ENCODE measurements at places on chromosomes 3 and 15.
A peak's percentile ranks its signal among the peaks of the same experiment; 100 is the strongest.

GRCh38 chr15:44535523-44536301 is 1.2 kb upstream of the EIF3J start:
- no peak for DNase-seq

DNA sequence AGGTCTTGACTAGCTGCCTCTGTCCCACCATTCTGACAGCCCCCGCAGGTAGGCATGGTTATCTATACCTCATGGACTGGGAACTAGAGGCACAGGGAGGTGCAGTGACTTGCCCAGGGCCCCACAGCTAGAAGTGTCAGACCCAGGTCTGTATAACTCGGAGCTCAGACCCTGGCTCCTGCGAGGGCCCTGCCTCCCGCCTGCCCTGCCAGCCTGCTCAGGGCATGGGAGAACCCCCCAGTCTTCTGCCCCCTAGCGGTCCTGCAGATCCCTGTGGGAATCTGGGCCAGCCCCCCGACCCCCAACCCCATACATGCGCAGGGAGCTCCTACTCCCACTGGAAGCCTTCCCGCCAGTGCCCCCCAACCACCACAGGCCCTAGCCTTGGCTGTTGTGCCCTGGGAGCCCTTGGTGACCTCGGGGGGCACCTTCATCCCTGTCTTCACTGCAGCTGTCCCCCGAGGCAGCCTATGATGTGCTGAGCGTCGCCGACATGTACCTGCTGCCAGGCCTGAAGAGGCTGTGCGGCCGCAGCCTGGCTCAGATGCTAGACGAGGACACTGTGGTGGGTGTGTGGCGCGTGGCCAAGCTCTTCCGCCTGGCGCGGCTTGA is 6.9 kb downstream of the ABTB1 start:
- no peak for DNase-seq

DNA sequence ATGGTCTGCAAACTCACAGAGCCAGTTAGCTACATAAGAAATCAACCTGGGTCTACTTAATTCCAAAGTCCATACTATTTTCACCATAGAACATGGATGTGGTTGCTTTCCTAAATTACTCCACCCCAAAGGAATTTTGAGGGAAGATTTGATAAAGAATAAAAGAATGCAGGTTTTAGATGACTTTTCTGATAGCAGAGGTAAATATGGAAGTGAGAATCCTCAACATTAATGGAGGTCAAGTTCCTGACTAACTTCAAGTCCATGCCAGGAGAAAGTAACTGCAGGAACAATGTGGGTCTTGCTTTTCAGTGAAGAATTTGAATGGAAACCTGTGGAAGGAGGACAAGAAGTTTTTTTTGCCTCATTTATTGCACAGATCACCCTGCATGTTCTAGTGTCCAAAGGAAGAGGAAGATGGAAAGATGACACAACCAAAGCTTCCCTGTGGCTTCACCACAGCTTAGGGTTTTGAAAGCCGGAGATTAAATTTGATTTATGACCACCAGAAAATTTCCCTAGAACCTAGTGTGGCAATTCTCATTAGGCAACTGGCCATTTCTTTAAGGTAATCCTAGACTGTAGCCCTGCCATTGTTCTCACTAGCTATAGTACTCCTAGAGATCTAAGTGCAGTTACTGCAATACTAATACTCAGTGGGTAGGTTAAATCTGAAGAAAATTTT is 429.7 kb downstream of the RAP2B start:
- no peak for DNase-seq

DNA sequence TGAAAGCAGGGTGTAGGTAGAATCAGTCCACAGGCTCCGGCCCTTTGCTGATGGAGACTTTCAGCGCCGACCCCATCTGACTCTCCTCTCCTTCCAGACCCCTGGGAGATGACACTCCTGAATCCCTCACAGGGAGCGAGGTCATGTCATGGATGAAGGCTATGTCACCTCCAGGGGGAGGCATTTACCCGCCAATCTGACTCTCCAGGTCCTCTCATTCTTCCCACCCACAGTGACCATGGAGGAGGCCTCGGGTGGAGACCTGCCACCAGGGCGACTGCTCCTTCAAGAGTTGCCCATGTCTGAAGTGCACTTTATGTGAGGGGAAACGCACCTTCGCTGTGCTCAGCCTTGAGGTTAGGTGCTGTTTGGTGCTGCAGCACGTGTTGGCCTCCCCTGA is 112.7 kb downstream of the KLF13 start:
- DNase-seq = peak; percentile 15

DNA sequence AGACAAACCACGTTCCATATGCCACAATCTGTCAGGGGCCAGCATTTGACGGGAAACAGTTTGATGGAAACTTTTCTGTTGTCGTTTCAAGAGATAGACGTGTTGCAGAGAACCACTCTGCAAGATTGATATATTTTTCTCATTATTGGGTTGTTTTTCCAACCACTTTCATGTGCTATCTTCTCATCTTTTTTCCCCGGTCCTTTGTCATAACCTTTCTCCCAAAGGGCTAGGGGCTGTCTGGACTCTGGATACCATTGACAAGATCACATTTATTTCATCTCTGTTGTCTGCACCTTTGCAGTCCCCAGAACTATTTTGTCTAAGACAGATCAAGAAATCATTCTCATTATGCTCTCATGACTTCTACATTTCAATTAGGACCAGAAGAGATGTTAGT is 57.6 kb upstream of the SLC25A26 start:
- DNase-seq = no peak

DNA sequence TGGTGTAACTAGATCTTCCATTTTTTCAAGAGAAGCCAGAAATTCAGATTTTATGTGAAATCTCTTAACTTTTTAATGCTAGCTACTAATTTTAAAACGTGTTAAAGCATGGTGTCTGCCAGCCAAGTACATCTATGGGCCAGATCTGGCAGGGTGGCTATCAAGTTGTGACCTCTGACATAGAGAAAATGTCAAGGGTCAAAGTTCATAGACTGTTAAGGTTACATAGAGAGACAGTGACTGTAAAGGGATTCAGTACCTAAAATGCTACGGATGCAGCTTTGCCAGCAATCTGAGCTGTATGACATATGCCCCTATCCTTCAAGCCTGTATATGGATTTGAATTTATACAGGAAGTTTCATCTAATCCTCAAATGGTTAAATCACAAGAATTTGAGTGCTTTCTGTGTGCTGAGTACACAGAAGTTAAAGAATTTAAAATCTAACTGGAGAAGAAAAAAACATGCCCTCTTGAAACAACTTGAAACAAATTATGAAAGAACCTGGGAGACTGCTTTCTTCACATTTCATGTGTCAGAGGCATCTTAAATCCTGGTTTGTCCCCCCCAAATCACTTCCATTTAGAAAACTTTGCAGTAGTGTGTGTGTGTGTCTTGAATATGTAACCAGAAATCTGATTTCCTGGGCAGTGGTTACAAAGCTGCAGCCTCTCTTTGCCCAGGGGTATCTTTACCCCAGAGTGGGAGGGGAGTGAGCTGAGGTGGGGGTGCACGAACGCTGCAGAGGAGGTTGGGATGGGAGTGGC is 895 bp upstream of the ARHGAP31 start:
- DNase-seq = no peak

DNA sequence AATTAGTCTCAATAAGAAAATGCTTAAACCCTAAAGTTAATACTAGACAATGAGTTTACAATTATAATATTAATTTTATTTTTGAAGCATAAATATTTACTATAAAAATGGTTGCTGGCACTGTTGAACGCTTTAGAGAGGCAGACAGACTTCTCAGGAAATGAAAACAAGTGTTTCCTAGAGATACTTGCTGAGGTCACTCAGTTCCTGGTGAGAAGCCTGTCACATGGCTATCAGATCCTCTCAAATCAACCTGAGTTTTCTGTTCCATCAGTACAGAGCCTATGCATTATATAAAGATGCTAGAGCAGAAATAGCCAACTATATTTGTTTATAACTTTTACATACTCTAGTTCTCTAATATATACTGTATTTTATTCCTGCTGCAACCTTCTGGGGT is 109.2 kb downstream of the MYO5A start:
- DNase-seq = no peak

DNA sequence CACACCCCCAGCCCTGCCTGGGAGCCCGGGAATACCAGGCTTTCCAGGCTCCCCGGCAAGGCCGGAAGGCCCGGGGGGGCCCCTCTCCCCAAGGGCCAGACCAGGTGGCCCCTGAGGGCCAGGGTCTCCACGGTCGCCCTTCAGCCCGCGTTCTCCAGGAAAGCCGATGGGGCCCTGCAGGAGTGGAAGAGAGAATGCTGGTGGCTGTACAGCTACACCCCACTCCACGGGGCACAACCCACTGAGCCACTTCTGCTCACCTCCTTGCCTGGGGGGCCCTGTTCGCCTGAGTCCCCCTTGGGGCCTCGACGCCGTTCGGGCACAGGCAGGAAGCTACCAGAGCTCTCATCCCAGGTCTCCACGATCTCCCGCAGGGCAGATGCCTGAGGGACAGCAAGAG is 11.8 kb upstream of the UCN2 start:
- DNase-seq = no peak

- DNase-seq = no peak
Measured at GRCh38 chr3:132210476-132211346, 106.5 kb upstream of the ACP3 start.

GRCh38 chr3:126274735-126275619 is 82.2 kb downstream of the KLF15 start:
- no peak for DNase-seq

- no peak for DNase-seq
Measured at GRCh38 chr15:86139828-86140227, 60.2 kb downstream of the AGBL1 start.

GRCh38 chr3:52498137-52499054 is 3.3 kb downstream of the STAB1 start:
- no peak for DNase-seq

DNA sequence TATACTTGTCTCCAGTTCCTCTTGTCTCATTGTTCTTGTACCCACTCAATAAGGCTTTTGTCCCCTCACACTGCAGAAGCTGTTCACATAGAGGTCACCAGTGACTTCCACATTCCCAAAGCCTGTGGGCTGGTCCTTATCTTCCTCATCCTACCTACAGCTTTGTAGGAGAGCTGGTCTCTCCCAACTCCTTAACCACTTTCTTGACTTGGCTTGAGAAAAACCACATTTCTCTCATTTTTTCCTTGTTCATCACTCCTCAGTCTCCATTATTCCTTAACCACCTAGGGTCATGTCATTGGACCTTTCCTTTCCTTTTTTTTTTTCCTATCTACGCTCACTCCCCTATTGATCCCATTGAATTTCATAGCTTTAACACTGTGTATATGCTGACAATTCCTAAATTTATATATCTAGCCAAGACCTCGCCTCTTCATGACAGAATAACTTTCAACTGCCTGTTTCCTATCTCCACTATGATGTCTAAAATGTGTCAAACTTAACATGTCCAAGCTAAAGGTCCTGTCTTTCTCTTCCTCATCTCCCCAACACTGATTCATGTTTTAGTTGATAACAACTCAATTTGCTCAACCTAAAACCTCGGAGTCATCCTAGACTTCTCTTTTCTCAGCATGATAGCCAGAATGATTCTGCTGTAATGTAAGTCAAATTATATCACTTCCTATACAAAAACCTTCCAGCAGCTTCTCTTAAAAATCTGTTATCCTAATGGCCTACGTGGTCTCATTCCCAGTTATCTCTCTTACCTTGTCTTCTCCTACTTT is 49.5 kb downstream of the CEP63 start:
- no peak for DNase-seq

DNA sequence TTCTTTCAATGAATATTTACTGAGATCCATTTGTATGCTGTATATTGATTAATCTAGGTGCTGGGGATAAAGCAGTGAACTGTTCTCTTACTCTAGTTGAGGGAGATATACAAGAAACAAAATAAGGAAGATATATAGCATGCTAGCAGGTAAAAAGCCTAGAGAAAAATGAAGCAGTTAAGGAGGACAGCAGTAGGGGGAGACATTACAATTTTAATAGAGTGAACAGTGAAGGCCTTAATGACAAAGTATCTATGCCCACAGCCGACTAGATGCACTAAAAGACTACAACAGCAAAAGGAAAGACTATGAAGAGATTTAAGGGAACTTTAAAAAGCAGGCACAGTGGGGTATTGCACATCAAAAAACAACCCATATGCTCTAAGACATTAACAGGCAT is 81.4 kb downstream of the XRN1 start:
- DNase-seq = no peak

- no peak for DNase-seq
Measured at GRCh38 chr3:183381179-183381578, 47.2 kb downstream of the MCF2L2 start.

DNA sequence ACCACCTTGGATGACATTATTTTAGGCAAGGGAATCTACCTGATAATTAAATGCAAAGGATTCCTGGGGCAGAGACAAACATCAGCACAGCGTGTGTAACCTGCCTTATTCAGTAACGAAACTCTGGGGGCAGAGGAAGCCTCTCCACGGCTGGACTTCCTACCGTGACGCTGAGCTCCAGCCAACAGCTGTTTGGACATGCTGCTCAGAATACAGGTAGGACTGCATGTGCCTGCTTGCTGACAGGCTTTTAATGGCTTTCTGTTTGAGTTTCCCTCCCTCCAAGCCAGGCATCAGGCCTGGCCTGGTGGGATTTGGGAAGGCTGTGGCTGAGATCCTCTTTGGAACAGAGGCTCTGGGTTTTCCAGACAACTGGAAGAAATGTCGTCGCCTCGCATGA is 150.6 kb downstream of the ADAMTS17 start:
- DNase-seq = no peak

DNA sequence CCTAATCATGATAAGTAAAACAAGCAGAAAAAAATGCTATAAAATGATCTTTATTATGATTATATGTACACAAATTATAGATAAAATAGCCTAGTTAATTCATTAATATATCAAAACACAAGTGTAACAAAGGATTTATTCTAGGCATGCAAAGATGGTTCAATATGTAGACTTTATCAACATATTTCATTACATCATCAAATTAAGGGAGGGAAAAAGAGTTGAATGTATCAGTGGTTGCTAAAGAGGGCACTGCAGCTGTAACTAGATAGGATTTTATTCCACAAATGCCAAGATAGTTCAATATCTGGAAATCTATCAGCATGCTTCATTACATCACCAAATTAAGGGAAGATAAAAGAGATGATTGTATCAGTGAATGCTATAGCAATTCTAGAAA is 248.3 kb downstream of the LPP start:
- no peak for DNase-seq

DNA sequence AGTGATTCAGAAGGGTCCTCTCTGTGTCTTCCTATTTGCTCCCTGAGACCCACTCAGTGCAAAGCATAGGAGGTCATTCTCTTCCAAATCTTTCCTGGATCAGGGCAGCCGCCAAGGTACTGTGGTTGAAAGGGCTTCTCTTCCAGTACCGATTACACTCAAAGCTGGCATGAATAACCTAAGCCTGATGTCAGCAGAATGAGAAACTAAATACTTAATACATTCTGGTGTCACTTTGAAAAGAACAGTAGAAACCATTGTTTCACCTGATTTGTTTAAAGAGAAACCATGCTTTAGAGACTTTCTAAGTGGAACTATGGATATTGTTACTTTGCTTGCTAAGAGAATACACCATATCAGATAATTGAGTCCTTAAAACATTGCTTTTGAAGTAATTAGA is 50.2 kb downstream of the PDHB start:
- DNase-seq = no peak

All from eye (tissue), 1 donor.